ENCODE measurements at places on chromosomes 16 and 17. TPM values are rescaled to one million over a fixed set of nuclear protein-coding genes. Genes with fewer than 3 reads are reported as not detected.

- no peak overlapping the region for H3K4me3 ChIP-seq
- no peak for DNase-seq
- no peaks in the 10 kb centered on the region for H3K4me1 ChIP-seq
- H3K36me3 ChIP-seq, result no peaks in the 10 kb centered on the region
- H3K27ac ChIP-seq, result no peak overlapping the region
Measured at GRCh38 chr17:18928628-18929125, 23.3 kb upstream of the SLC5A10 start.

DNA sequence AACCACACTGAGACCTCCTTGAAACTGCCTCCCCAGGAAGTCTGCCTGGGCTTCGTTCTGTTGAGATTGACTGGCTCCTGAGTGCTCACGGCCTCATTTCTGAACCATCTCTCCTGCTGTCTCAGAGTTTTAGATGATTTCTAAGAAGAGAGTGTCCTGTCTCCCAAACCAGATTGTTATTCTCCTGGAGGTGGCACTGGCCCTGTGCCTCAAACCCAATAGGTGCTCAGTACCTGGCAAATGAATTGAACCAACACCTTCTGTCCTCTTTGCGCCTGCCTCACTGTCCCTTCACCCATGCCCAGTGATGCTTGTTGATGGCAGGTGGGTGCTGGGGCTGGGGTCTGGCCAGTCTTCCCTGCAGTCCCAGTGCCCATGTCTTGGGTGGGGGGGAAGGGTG lies 36.3 kb upstream of the C1QL1 start:
- H3K4me1 ChIP-seq, result no peaks in the 10 kb centered on the region
- no peak overlapping the region for H3K27ac ChIP-seq

ZC3H7A gene
- total RNA-seq, result 37.5 TPM

CMTM1 gene
- total RNA-seq, result 1.5 TPM

- no peak for DNase-seq
- no peaks in the 10 kb centered on the region for H3K4me1 ChIP-seq
- H3K27ac ChIP-seq, result no peak overlapping the region
- H3K4me3 ChIP-seq, result no peak overlapping the region
Measured at GRCh38 chr17:82463391-82463790, 4.8 kb downstream of the NARF start.

GPRC5C gene
- 14.6 TPM for total RNA-seq

- H3K4me1 ChIP-seq, result no peaks in the 10 kb centered on the region
- no peaks in the 10 kb centered on the region for H3K27me3 ChIP-seq
- H3K27ac ChIP-seq, result no peak overlapping the region
- no peak for DNase-seq
- no peak overlapping the region for H3K4me3 ChIP-seq
- no peaks in the 10 kb centered on the region for H3K36me3 ChIP-seq
Measured at GRCh38 chr16:17451843-17452242, 18.9 kb downstream of the XYLT1 start.

ADAMTS18 gene
- total RNA-seq, result not detected

DNA sequence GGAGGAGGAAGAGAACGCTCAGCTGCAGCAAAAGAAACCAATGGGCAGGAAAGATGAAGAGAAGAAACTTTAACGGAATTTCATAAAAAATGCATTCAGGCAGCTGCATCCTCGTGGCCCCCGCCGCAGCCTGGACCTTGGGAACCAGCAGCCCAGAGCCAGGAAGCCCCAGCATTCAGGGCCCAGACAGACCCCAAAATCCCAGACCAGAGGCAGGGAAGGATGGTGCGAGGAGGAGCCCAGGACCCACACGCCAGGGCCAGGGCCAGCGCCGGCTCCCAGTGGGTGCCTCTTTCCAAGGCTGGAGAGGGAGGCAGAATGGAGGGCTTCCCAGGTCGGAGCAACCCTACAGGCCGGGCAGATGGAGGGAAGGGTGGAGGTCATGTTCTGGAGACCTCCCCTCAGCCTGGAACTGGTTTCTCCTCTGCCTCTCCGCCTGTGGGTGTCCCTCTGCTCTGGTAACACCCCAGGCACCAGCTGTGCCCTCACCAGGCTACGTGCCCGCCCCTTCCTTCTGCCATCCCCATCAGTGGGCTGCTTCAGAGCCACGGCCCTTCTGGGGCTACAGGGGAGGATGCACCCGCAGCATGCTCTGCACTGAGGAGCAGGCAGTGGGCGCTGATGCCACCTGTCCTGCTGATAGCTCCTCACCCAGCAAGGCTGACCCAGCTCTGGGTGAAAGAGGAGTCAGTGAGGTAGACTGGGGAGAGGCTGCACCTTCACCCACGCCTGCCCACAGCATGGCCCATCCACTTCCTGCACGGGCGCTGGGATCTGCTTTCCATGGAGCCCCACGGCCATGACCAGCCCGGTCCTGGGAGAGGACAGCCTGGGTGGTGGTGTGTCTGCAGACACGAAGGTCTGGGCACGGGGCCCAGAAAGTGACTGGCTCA lies 1.2 kb upstream of the MIF4GD start:
- peak; percentile 31 for DNase-seq
- H3K27ac ChIP-seq, result no peak overlapping the region
- peaks cover 14% of the 10 kb centered on the region for H3K4me1 ChIP-seq
- peaks cover 3% of the 10 kb centered on the region for H3K36me3 ChIP-seq
- H3K27me3 ChIP-seq, result no peaks in the 10 kb centered on the region

DNA sequence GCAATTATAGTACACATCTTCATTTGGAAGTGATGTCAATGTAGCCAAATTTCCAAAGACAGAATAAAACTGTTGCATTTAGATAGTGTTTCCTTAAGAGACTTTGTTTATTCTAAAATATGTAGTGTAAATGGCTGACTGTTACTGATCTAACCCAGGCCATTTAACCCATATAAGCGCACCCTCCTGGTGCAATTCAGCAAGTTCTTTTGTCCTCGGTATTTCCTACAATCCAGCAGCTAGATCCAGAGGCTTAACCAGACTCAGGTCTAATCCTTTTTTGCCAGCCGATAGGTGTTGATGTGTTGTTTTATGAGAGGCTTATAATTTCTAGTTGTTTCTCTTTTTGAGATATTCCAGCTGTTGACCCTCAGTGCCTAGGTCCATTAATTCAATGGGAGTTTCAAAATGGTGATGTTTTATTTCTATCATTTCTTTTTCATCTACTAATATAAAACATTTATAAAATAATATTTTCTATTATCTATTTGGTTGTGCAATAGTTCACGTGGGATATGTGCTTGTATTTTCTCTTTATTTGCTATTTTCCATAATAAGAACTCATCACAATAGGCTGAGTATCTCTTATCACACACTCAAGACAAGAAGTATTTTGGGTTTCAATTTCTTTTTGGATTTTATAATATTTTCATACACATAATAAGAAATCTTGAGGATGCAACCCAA lies 14.5 kb downstream of the ABCA9 start:
- H3K27ac ChIP-seq, result no peak overlapping the region
- no peak overlapping the region for H3K4me3 ChIP-seq
- no peaks in the 10 kb centered on the region for H3K36me3 ChIP-seq
- peaks cover 5% of the 10 kb centered on the region for H3K4me1 ChIP-seq
- DNase-seq, result no peak

TNS4 gene
- not detected for total RNA-seq

- no peaks in the 10 kb centered on the region for H3K27me3 ChIP-seq
- peak overlapping the region; percentile 36 for H3K27ac ChIP-seq
- peak; percentile 95 for DNase-seq
- H3K4me3 ChIP-seq, result no peak overlapping the region
- peaks cover 6% of the 10 kb centered on the region for H3K36me3 ChIP-seq
- H3K4me1 ChIP-seq, result peaks cover 20% of the 10 kb centered on the region
Measured at GRCh38 chr16:67181346-67181745, 2.4 kb downstream of the MATCAP1 start.

DNA sequence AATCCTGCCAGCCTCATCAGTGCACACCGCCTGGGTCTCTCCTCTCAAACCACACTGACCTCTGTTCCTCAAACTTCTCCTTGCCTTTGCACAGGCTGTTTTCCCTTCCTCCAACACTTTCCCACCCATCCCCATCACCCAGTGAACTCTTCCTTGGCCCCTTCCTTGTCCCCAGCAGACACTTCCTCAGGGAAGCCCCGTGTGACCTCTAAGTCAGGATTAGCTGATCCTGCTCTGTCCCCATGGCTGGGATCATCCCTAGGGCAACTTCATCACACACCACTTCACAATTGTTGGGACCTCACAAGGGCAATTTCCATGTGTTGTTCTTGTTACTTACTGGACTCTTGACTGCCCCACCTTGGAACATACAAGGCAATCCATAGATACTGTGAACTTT lies 67.8 kb downstream of the WSB1 start:
- H3K36me3 ChIP-seq, result no peaks in the 10 kb centered on the region
- no peaks in the 10 kb centered on the region for H3K27me3 ChIP-seq
- no peak overlapping the region for H3K27ac ChIP-seq
- peaks cover 2% of the 10 kb centered on the region for H3K4me1 ChIP-seq
- H3K4me3 ChIP-seq, result no peak overlapping the region
- DNase-seq, result no peak

- H3K4me1 ChIP-seq, result no peaks in the 10 kb centered on the region
- no peak for DNase-seq
- no peak overlapping the region for H3K4me3 ChIP-seq
- H3K36me3 ChIP-seq, result peaks cover 18% of the 10 kb centered on the region
- H3K27ac ChIP-seq, result no peak overlapping the region
- no peaks in the 10 kb centered on the region for H3K27me3 ChIP-seq
Measured at GRCh38 chr17:82939621-82940135, 99.9 kb upstream of the ZNF750 start.

DNA sequence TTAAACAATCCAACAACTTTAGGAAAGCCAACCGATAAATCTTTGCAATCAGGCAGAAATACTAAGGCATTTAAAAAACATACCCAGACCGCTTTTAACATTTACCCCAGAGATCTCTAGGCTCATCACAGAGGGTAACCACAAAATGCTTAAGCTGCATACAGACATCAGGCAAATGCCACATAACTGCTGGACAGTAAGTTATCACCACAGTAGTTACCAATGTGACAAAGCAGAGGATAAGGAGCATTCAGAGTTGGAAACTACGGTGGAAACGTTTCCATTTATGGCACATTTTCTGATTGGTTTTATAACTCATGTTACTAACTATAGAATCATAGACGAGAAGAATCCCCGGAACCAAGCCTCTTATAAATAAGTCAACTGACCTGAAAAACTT lies 77.5 kb downstream of the KANSL1 start:
- no peak overlapping the region for H3K4me3 ChIP-seq
- no peaks in the 10 kb centered on the region for H3K36me3 ChIP-seq
- H3K4me1 ChIP-seq, result peaks cover 3% of the 10 kb centered on the region
- no peaks in the 10 kb centered on the region for H3K27me3 ChIP-seq

MFAP4 gene
- 137 TPM for total RNA-seq

DNA sequence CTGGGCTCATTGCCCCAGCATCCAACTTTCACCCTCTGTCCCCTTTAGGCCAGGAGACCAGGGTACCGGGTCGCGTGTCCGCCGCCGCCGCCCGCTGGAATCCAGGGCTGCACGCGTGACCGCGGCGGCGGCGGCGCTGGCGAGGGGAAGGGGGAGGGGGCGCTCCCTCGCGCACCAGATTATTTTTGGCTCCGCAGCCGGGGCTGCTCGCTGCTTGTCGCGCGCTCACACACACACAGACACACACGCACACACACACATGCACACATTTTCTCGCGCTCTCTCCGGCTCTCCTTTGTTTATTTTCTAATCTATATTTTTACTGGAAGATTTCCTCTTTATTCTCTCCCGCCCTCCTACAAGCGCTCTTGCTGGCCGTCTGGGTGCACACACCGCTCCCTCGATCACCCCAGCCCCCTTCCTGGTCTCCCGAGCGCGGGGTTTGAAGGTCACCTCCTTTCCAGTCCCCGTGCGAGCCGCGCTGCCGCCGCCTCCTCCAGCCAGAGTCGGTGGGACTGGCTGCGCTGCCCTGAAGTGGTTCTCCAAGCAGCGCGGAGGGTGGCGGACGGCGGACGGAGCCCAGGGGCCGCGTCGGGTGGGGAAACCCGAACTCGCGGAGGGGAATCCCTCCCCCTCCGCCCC lies 921.4 kb upstream of the EEF2KMT start:
- H3K4me3 ChIP-seq, result no peak overlapping the region
- DNase-seq, result peak; percentile 6
- H3K27me3 ChIP-seq, result no peaks in the 10 kb centered on the region
- no peaks in the 10 kb centered on the region for H3K4me1 ChIP-seq
- H3K27ac ChIP-seq, result no peak overlapping the region

LRRC37A gene
- total RNA-seq, result 1.0 TPM

DNA sequence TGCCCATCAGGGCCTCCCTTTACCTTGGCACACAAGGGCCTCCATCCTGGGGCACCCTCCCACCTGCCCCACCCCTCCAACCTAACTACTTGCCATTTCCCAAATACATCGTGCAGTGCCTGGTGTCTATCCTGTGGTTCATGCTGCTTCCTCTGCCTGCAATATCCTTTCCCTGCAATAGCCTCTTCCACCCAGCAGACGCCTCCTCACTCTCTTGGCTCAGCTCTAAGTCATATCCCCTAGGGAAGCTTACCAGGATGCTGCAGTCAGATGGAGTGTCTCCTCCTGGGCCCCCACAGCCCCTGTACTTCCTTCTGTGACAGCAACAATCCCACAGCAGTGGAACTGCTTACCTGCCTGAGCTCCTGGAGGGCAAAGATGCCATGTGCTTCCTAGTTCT lies 36.7 kb downstream of the CCDC182 start:
- H3K27me3 ChIP-seq, result no peaks in the 10 kb centered on the region
- no peak overlapping the region for H3K27ac ChIP-seq
- H3K4me1 ChIP-seq, result no peaks in the 10 kb centered on the region
- H3K4me3 ChIP-seq, result no peak overlapping the region
- H3K36me3 ChIP-seq, result no peaks in the 10 kb centered on the region

- peaks cover 20% of the 10 kb centered on the region for H3K36me3 ChIP-seq
- no peaks in the 10 kb centered on the region for H3K27me3 ChIP-seq
- no peak overlapping the region for H3K27ac ChIP-seq
- H3K4me3 ChIP-seq, result no peak overlapping the region
- H3K4me1 ChIP-seq, result no peaks in the 10 kb centered on the region
Measured at GRCh38 chr16:1751946-1752345, 19.4 kb downstream of the NME3 start.

SLC16A11 gene
- under 0.01 TPM for total RNA-seq

INCA1 gene
- 0.33 TPM for total RNA-seq

DNA sequence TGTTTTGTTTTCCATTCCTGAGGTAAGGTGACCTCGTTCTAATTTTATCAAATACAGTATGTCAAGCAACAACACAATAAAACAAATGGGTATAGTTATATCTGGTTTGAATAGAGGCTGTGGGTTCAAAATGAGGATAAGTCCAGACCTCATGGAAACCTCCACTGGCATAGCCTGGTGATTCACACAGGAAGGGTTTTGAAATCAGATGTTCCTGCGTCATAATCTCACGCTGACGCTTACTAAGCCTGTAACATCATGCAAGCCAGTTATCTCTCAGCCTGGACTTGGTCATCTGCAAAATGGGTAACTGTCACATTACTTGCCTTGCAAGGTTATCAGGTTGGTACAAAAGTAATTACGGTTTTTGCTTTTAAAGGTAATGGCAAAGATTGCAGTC lies 1056.3 kb upstream of the EEF2KMT start:
- H3K4me1 ChIP-seq, result no peaks in the 10 kb centered on the region
- H3K4me3 ChIP-seq, result no peak overlapping the region
- no peaks in the 10 kb centered on the region for H3K36me3 ChIP-seq
- no peak overlapping the region for H3K27ac ChIP-seq
- peak; percentile 39 for DNase-seq

- no peaks in the 10 kb centered on the region for H3K36me3 ChIP-seq
- no peaks in the 10 kb centered on the region for H3K27me3 ChIP-seq
- no peak overlapping the region for H3K27ac ChIP-seq
- H3K4me1 ChIP-seq, result peaks cover 1% of the 10 kb centered on the region
- no peak overlapping the region for H3K4me3 ChIP-seq
Measured at GRCh38 chr17:55717898-55718735, 4.5 kb downstream of the TMEM100 start.
